ENCODE measurements at places on chromosomes 1 and 21.

DNA sequence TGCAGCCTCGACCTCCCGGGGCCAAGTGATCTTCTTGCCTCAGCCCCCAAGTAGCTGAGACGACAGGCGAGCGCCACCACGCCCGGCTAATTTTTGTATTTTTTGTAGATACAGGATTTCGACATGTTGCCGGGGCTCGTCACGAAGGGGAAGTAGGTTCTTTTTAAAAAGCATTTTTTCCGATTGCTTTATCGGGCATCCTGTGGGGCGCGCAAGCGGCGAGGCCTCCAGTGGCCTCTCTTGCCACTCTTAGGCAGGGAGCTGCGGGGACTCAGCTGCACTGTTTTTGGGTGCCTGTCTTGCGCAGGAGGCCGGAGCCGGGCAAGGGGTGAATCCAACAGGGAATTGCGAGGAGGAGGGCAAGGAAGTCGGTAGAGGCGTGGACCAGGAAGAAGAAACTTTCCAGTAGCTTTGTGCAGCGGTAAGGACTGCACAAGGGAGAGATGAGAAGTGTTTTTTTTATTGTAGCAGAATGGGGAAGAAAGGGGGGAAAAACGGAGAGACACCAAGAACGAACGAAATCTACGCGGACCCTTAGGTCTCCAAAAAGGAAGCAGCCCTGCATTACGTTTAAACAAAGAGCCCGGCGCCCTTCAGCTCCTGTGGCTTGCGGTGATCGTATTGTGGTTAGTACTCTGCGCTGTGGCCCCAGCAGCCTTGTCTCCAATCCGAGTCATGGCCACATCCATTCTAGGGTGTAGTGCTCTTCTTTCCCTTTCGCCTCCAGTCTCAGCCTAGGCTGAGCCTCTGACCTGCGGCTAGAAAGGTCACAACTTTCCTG, 164.8 kb downstream of the PPIAL4G start:
- DNase-seq: no peak

DNA sequence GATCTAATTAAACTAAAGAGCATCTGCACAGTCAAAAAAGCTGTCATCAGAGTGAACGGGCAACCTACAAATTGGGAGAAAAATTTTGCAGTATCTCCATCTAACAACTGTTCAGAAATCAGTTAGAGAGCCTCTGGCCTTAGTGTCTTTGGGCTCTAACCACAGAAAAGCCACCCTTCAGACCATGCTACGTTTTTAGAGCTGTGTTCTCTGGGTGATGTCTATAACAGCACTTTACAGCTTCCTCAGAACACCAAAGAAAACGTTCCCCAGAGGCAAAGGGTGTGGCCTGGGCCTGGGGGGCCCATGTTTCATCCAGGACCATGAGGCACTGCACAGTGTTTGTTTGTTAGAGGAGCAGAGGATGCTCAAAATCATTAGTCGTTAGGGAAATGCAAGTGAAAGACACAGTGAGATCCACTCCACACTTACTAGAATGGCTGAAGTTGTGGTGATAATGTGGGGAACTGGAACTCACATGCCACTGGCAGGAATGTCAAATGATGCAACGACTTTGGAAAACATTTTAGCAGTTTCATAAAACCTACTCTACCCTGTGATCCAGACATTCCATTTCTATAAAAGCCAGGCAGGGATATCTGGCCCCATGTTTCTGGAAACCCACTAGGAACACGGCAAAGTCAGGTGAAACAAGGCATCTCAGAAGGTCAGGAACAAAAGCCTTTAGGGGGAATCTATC, 250.4 kb upstream of the HOOK1 start:
- DNase-seq: no peak

DNA sequence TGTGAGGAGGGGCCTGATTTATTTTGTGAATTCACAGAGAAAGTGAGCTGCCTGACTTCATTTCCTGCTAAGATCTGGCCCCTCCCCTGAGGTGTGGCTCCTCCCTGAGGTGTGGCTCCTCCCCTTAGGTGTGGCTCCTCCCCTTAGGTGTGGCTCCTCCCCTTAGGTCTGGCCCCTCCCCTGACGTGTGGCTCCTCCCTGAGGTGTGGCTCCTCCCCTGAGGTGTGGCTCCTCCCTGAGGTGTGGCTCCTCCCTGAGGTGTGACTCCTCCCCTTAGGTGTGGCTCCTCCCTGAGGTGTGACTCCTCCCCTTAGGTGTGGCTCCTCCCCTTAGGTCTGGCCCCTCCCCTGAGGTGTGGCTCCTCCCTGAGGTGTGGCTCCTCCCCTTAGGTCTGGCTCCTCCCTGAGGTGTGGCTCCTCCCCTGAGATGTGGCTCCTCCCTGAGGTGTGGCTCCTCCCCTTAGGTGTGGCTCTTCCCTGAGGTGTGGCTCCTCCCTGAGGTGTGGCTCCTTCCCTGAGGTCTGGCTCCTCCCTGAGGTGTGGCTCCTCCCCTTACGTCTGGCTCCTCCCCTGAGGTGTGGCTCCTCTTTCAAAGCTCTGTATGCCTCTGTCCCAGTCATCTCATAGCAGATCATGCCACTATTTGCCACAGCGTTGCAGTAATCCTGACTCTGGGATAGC, 26.9 kb upstream of the LRRC3 start:
- peak; percentile 64 for DNase-seq

DNA sequence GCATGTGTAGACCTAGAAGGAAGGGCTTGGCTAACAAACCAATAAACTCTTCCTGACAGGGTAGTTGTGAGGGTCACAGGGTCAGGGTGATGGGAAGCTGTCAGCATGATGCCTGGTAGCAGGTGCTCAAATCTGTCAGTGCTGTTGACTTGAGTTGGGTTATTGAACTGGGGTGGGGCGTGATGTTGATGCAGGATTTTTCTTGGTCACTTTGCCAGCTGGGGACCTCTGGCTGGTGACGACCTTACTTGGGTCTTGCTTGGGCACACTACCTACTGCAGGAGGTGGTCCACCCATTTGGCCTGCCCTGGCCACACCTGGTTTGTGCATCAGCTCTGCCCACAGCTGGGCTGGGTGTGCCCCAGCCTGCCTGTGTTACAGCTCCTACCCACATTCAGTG, 624.4 kb downstream of the PTPRU start:
- no peak for DNase-seq

- no peak for DNase-seq
These were observed 33.2 kb upstream of the BTG2 start for GRCh38 chr1:203271962-203272632.

DNA sequence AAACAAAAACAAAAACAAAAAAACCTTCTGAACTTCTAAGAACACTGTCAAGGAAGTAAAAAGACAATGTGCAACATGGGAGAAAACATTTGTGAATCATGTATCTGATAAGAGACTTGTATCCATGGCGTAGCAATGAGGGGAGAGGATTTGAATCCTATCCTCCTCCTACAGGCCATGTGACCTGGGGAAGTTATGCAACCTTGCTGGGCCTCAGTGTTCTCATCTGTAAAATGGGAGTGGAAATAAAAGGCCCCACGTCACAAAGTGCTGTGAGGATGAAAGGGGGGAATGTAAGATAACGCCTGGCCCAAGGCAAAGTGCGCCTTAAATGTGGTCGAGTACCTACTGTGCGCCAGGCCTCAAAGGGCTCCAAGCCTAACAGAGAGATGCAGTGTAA, 83.7 kb downstream of the DISP3 start:
- DNase-seq: no peak

DNA sequence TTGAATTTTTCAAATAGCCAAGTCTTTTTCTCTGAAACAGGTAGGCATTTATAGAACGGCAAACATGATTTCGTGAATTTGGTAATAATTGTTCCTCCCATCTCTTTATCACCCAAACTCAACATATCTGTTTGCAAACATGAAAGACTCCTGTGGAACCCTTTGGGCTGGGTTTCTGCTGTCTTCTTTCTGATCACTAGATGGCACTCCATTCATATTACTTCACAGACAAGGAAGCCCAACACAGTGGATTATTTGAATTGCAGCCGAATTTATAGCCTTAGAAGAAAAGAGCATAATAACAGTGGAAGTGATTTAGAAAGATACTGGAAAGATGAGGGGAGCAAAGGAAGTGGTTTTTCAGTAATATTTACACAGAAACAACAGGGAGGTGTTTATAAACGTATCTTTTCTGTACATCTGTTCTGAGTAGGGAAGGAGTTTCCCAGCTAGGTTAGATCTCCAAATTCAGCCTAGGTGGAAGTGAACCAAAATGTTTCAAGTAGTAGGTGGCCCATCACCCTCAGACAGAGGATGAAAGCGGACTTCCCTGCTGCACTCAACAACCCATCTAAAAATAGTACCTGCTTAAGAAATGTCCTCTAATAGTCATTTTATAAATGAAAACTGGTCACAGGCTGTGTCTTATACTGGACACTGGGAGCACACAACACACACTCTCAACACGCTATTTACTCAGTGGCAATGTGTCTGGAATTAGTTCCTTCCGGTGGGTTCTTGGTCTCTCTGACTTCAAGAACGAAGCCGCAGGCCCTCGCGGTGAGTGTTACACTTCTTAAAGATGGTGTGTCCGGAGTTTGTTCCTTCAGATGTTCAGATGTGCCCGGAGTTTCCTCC, 67.6 kb downstream of the MAP3K21 start:
- DNase-seq: peak; percentile 73

DNA sequence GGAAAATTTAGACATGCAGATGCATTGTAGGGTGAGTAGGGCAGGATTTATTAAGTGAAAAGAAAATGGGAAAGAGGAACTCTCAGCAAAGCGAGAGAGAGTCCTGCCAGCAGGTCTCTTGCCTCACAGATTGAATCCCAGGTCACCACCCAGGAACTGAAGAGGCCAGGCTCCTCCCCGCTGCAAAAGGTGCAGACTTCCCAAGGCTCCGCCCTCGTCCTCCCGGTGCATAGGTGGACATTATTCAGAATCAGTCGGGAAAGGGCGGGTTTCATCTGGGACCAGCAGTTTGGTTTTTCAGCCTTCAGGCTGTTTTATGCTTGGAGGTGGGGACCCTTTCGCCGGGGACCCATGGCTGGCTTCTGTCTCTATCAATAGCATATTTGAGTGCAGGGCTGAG, 41.6 kb upstream of the APP start:
- DNase-seq: no peak

- no peak for DNase-seq
These were observed 9.0 kb downstream of the ITPKB start for GRCh38 chr1:226730071-226730470.

DNA sequence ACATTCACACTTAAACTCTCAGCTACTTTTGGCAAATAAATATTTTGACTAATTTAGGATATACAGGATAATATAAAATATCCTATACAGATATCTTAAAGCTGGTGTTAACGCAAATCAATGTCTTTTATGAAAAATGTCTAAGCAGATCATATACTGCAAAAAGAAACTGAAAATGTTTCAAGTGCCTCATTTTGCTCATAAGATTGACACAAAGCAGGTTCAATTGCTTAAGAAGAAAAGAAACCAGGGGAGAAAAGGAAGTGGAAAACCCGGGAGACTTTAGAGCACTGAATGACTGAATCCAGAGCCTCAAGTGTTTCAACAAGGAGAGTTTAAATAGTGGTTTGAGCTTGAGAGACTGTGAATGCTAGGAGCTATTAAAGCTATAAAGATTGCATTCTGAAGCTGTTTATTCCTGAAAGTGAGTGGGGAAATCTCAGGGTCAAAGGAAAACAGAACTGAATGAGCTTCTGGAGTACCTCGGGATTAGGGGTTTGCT, 1943.0 kb downstream of the MRPL39 start:
- DNase-seq: no peak

- no peak for DNase-seq
These were observed 27.9 kb upstream of the KIF21B start for GRCh38 chr1:201051399-201051798.

DNA sequence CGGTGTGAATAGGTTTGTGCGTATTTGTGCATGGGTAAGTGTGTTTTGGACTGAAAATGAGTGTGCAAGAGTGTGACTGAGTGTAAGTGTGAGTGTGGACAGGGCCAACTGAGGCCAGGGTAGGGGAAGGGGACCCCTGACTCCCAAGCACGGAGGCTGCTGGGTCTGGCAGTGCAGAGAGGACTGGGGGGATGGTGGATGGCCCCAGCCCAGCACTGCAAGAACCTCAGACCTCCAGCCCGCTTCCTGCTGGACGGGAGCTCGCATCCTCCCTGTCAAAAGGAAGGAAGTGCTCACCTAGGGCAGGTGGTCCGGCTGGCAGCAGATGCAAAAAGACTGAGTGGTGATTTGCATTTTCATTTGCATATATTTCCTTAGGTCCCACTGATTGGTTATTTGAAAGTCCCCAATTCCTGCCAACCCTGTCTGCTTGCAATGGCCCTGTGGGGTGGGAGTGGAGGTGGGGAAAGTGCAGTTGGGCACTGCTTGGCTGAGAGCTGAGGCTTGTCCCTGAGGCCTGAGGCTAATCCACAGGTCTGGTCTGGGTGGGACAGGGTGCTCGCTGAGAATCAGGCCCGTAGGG, 42.8 kb upstream of the CASZ1 start:
- no peak for DNase-seq

GRCh38 chr1:58710190-58711085, 10.6 kb upstream of the MYSM1 start:
- DNase-seq: no peak

DNA sequence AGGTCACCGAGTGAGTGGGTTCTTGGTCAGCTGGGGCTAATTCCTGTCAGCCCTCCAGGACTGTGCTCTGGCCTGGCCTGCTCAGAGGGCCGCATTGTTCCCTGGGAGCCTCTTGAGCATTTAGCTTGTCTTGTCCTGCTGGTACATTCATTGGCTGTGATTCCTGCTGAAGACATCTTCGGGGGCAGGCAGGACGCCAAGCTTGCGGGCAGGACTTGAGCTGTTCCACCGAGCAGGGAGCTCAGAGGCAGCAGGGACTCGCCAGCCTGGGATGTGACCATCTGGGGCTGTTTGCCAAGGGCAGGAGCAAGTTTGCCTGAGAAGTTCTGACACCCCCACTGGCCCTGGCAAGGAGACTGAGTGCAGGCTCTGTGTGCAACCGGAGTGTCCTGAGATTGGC, 7.0 kb upstream of the SLC26A9 start:
- DNase-seq: no peak

GRCh38 chr1:99227056-99227897, 37.0 kb upstream of the PLPPR4 start:
- peak; percentile 11 for DNase-seq

DNA sequence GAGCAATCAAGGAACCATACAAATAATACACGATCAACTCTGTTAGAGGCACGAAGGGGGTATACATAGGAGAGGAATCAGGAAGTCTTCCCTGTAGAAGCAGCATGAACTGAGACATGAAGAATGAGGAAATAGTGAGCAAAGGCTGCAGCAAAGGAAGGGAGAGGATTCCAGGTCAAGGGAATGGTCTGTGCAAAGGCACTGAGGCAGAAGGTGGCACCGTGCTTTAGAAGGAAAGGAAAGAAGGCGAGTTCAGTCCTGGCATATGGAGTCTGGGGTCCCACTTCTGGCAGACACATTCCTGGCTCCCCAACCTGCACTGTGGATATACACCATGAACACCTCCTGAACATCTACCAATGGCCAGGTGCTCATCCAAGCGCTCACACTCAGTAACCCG, 56.1 kb downstream of the GLIS1 start:
- no peak for DNase-seq
